ENCODE measurements at places on chromosomes 7 and 10.
A peak's percentile ranks its signal among the peaks of the same experiment; 100 is the strongest.

DNA sequence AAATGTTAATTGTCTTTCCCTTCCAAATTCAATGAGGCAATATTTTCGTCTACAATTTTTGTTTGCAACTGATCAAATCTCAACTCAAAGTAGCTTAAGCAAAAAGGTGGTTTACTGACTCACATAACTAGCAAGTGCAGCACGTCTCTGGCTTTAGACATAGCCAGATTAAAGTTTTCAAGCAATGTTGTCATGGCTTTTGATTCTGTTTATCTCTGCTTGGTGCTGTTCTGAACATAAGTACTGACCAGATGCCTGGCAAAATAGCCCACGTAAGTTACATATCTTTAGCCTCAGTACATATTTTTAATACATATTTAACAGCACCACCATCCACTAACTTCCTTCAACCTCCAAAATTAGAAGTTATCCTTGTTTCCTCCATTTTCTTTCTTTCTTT, 877.9 kb downstream of the KCNMA1 start:
- DNase-seq = no peak

DNA sequence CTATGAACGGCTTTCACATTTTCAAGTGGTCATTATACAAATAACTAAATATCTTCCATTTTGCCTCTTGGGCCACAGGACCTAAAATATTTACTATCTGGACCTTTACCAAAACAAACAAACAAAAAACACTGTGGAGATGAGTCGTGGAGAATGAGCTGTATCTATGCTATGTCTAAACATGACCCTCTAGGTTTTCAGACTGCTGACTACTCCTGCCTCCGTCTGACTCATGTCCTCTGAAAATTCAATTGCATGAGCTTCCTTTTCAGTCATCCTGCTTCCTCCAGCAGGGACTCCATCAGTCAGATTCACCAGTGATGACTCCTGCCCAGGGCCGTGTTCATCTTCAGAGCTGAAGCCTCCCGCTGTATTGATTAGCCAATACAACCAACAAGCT, 96.8 kb downstream of the COL28A1 start:
- no peak for DNase-seq

DNA sequence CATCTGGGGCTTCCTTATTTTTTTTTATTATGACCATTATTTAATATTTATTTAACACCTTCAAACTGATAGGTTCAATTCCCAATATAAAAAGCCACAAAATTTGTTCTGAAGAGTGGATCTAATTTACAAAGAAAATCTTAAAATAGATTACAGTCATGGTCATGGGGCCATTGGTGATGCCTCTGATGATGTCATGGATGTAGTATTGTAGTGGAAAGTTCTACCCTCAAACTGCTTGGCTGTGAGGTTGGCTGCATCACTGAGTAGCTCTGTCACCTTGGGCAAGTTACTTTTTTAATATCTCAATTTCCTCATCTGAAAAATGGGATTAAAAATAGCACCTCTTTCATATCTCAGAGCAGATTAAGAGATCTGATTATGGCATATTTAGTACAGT, 128.5 kb downstream of the DKK1 start:
- DNase-seq = no peak

DNA sequence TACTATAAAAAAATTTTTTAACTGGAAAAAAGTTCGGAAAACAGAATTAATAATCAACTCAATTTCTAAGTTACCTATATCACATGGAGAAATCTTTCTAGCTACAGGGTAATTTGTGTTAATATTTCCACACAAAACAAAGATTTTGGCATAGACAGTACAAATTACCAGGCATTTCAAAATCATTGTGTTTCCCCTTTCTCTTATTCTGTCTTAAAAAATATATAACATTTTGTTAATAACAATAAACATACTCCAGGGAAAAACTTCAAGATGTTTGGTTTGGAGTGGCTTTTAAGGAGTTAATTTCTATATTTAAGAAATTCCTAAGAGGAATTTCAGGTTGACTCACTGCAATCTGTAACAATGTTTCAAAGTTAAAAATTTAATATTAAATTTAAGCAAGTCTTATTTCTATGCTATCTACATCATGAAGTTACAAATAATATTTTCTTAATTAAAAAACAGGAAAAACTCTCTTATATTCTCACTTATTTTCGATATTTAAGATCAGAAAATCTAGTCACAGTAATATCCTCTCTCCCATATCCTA, 132.6 kb downstream of the NRBF2 start:
- DNase-seq = no peak

DNA sequence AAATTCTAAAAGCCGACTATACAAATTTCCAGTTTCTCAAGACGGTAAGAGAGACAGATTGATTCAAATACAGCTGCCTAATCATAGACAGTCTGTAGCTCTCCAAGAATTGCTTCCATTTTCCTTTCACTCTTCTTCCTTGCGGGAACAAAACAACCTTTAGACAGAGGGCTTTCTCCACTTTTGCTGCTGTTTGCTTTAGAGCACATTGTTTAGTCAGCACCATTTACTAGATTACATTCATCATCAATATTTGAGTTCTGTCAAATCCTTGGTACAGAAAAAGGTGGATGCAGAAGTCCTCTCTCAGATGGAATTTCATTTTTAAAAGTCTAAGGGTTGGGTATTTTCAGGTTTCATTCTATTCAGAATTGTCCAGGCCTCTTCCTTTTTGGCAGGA, 137.4 kb downstream of the CHRM2 start:
- DNase-seq = no peak

DNA sequence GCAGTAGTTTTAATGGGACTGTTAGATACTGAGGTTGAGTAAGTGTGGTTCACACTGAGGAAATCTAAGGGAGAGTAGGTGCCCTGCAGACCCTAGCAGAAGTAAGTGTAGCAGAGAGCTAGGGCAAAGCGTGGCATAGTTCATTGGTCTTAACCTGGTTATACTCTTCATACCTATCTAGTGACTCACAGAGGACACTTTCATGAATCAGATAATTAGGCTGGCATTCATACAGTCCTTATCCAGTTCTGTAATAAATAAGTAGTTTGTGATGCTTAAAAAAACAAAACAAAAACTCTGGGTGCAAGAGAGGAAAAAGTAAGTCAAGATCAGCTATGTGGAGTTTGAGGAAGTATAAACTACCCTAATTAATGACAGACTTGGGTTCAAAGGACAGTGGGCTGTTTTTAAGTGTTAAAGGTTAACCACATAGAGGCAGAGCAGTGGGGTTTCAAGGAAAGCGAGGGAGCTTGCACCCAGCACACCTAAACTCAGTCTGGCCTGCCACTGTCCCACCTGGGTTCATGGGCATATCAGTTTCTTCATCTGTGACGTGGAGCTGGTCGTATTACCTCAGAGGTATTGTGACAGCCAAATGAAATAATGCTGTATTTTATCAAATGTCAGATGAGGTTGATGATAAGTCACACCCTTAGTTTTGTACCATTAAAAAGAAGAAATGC, 27.1 kb downstream of the LMTK2 start:
- DNase-seq = no peak

DNA sequence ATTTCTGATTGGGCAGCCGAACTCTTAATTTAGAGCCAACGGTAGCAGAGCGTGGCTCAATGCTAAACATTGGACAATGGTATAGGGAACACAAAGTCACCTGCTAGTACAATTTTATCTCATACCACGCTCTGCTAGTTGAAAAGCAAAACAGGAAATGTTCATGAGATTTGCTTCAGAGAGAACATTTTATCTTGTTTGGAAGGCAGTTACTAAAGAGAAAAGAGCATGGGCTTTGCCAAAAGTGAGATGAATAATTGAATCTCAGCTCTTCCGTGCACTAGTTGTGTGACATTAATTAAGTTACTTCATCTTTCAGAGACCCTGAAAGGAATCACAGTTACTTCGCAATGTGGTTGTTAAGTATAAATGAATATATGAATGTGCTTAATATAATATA, 161.5 kb upstream of the FAM13C start:
- DNase-seq = no peak

DNA sequence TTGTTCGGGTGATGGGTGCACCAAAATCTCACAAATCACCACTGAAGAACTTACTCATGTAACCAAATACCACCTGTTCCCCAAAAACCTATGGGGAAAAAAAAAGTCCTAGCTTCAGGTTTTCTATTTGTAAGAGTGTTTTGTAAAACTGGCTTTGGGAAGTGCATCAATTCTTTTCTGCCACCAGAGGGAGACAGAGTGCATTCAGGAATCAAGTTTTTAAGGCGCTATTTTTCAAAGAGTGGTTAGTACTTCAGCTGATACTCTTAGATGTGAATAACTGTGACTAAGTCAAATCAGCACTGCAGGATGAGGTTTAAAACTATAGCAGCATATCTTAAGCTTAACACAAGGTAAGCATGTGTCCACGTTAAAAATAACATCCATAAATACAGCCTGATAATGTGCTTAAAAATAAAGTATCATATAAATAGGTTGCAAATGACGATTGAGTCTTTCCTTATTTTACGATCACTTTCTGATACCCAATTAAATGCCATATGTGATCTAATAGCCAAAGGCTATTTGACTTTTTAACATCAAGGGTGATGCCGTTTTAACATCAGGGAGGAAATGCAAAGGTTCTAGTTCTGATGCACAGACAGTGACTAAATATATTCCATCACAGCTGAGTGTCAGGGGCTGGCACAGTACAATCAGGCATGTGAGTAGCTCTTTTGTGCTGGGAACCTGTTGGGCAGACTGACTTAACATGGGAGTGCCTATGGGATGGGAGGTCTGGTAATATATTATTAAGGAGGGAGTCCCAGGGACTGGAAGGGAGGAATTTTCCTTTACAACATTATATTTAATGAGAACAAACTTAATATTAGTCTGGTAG, 10.6 kb upstream of the LYZL2 start:
- DNase-seq = peak; percentile 44

DNA sequence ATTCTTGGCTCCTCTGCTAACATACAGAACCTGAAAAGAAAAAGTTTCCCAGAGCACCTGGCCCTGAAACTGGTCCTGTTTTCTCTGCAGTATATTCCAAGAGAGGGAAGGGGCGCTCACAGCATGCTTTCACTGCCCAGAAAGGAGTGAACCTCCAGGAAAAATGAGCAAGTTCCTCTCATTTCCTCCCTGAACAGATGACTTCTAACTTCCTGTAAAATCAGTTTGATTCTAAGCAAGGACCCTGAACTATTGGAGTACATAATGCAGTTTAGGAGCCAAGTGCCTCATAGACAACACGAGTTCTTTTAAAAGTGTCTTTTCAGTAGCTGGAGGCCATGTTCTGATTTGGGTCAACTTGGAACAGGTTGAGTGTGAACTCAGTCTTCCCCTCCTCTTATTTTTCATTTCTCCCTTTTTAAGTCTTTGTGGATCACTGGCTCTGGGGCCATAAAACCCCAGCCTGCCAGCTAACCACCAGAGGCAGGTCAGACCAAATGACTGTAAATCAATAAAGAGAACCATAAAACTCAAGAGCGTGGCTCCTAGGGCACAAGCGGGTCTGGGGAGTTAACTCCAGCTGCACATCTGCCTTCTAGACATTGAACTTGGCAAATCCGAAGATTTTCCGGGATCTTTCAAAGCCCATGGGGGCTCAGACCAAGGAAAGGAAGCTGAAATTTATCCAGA, 5.9 kb upstream of the LRRC18 start:
- DNase-seq = no peak

DNA sequence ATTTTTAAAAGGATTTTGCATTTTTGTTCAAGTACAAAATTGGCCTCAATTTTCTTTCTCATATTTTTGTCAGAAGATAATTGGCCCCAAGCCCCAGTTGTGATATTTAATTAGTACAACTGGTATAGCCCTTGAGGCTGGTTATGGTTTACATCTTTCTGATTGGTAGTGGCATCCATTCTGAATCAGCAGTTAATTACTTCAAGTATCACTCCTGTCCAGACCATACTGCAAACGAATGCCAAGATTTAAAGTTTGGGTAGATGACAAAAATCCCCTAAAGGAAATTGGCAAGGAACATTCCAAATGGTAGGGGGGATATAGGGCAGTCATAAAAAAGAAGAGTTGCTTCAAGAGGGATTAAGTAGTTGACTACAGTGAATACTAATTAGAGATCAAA, 23.1 kb downstream of the MYPN start:
- no peak for DNase-seq

- DNase-seq = no peak
Measured at GRCh38 chr10:126701526-126701925, 31.0 kb upstream of the C10orf90 start.

DNA sequence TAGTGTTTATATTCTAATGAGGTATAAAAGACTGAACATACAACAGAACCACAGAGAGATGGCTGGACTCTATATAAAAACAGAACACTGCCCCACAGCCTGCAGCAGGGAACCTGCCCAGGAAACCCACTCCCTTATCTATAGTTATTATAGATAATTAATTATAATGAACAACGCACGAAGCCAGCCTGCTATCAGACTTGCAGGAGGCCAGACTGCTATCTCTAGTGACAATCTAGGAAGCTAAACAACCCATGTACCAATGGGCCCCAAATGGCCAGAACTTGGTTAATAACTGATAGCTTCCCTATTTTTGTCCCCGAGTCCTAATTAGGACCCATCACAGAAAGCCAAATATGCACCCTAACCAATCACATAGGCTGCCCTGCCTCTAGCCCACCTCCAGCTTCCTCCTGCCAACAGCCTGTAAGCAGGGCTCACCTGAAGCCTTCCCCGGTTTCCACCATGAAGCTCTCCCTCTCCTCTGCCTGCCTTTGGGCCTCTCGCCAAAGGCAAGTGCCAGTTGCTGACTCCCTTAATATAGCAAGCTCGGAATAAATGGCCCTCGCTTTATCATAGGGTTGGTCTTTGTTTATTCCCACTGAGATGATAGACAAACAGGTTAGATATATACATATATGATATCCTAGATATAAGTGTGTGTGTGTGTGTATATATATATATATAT, 74.5 kb downstream of the SYPL1 start:
- DNase-seq = no peak

DNA sequence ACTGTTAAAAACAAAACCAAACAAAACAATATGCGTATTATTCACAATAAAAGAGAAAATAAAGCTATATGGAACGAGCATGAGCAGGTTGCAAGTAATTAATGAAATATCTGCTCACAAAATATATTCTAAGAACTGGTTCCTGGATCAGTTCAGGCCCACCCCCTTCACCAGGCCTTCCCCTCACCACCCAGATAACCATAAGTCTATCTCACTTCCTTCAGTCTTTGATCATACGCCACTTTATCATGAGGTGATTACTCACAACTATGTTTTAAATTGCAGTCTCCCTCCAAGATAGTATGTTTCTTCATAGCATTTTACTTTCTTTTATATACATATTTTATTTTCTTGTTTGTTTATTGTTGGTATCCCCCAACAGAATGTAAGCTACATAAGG, 263.1 kb upstream of the HGF start:
- no peak for DNase-seq

DNA sequence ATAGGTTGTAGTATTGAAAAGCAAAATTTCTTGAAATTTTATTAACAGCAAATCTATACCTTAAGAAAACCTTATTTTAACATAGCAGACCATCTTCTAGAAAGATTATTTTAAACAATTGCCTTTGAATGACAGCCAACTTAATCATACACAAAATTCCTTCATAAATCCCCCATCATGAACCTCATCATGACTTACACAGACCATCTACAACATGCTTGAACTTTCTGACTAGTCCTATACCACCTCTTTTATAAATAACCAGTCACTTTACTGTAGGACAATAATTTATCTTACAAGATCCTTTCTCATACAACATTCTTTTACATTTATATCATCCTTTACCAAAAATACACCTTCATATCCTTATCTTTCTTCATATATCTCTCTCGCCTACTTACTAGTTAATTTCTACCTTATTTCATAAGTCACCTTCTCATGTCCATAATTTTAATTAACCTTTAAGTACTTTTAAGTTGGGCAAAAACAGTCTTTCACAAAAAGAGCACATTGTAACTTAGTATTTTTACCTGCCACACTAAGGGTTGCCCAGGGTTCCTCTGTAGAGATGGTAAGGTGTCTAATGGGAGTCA, 16.6 kb upstream of the PTN start:
- no peak for DNase-seq
